Tibial nerve (tissue), 4 donors: ENCODE measurements at places on chromosomes 3 and 15. TPM values are rescaled to one million over a fixed set of nuclear protein-coding genes. Genes with fewer than 3 reads are reported as not detected.
A peak's percentile ranks its signal among the peaks of the same experiment; 100 is the strongest.

Gene ARNT2
- total RNA-seq = 5.1 TPM

Gene CACNA2D3
- 9.6 TPM for total RNA-seq

Gene ASTE1
- 7.3 TPM for total RNA-seq

Gene ERC2
- total RNA-seq = 0.98 TPM

DNA sequence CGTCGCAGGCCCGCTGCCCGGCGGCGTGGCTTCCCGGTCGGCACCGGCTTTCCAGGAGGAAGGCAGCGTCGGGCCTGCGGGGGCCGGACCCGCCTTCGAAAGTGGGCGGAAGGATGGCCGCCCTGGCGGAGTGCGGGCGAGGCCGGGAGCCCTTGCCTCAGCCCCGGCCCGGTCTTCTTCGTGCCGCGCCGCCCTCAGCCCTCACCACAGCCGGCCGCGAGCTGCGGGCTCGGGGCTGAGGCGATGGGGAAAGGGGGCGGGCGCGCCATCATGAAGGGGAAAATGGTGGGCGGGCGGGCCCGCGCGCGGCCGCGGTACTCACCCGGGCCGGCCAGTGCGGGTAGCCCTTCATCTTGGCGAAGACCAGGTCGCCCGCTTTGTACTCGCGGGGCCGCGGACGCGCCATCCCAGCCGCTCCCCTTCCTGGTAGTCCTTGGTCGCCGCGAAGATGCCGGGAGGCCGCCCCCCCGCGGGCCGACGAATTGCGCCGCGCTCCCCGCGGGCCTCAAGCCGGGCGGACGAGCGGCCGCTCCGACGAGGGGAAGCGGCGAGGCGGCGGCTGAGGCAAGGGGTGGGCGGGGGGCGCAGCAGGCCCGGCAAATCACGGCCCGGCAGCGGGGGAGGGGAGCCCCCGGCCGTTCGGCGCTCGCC is 489 bp downstream of the HDGFL3 start:
- H3K36me3 ChIP-seq = no peaks in the 10 kb centered on the region
- peak; percentile 31 for DNase-seq
- peak overlapping the region; percentile 87 for H3K27ac ChIP-seq
- no peaks in the 10 kb centered on the region for H3K27me3 ChIP-seq
- no peaks in the 10 kb centered on the region for H3K4me1 ChIP-seq

DNA sequence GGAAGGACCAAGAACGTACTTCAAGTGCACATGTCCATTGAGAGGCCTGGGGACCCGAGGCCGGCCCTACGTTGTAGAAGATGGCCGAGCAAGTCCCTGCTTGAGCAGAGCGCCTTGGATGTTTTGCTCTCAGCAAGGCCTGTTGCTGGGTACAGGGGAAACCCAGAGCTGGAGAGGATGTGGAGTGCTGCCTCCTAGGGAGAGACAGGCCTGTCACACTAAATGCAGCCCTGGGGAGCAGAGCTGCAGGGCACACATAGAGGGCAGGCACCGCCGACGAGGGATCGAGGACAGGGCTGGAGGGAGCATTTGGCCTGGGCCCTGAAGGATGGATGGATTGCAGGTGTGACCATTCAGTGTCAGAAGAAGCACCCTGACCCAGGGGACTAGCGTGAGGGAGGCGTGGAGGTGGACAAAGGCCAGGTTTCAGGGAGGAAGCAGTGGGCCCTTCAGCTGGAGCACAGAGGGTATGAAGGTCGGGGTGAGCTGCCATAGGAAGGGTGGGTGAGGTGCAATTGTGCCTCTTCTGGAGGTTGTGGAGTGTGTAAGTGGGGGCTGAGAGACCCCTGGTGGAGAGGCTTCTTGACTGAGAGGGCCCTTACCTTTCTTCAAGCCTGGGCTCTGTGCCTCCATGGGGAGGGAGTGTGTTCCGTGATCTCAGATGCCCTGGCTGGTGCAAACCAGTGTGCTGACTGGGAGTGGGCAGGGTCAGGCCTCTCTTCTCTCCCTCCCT is 142.4 kb downstream of the CHDH start:
- H3K27ac ChIP-seq = no peak overlapping the region
- H3K4me1 ChIP-seq = no peaks in the 10 kb centered on the region
- DNase-seq = no peak

DNA sequence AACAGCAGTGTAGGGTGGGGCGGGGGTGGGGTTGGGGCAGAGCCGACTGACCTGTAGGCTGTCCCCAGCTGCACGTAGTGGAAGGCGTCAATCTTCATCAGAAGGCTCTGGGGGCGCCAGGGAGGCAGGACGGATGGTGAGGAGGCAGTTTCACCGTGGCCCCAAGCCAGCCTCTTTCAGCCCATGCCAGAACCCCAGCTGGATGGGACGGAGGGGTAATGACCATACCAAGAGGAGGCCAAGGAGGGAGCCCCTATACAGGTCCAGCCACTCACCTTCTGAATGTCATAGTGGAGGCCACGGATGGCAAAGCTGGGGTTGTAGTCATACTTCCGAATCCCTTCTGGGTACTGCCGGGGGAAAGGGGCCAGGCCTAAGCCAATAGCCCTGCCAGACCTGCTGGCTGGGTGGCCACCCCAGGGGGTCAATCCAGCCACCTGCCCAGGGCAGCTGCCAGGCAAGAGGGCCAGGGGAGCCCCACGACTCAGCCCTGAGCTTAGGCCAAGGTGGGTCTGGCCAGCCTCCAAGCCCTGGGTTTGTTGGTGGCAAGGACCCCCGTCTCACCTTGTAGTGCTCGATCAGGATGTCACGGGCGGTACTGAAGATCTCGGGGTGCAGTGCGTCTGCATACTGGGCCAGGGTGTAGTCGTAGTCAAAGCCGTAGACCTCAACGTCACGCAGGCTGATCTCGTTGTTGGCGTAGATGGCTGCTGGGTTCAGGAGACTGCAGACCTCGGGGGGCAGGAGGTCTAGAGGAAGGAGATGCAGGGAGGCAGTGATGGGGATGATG is 4.9 kb downstream of the NT5DC2 start:
- DNase-seq = peak; percentile 12
- peaks cover 14% of the 10 kb centered on the region for H3K4me1 ChIP-seq
- H3K4me3 ChIP-seq = no peak overlapping the region
- no peak overlapping the region for H3K27ac ChIP-seq
- no peaks in the 10 kb centered on the region for H3K27me3 ChIP-seq

DNA sequence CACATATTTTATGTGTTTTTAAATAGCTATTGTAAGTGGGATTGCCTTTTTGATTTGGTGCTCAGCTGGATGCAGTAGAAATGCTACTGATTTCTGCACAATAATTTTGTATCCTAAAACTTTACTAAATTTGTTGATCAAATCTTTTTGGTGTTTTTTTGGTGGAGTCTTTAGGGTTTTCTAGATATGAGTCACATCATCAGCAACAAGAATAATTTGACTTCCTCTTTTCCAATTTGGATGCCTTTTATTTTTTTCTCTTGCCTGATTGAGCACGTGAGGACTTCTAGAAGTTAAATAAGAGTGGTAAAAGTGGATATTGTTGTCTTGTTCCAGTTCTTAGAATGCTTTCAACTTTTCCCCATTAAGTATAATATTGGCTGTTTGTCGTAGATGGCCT is 51.3 kb downstream of the TLNRD1 start:
- no peak overlapping the region for H3K4me3 ChIP-seq
- H3K27me3 ChIP-seq = no peaks in the 10 kb centered on the region
- no peaks in the 10 kb centered on the region for H3K36me3 ChIP-seq

DNA sequence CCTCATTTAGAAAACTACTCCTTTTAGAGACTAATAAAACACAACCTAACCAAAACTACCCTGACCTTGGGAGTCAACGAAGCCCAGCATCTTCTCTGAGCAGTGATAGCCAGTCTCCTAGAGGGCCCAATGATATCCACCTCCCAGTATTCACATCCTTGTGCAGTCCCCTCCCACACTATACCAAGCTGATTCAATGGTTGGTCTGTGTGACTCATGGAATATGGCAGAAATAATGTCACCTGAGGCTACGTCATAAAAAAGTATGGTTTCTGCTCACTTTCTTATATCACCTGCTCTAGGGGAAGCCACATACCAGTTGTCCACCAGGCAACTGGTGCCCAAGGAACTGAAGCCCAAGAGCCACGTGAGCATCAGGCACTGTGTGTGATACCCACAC is 21.4 kb upstream of the USF3 start:
- H3K27me3 ChIP-seq = no peaks in the 10 kb centered on the region
- no peak overlapping the region for H3K4me3 ChIP-seq
- DNase-seq = no peak
- no peak overlapping the region for H3K27ac ChIP-seq
- H3K36me3 ChIP-seq = peaks cover 45% of the 10 kb centered on the region

Gene CPLX3
- not detected for total RNA-seq

DNA sequence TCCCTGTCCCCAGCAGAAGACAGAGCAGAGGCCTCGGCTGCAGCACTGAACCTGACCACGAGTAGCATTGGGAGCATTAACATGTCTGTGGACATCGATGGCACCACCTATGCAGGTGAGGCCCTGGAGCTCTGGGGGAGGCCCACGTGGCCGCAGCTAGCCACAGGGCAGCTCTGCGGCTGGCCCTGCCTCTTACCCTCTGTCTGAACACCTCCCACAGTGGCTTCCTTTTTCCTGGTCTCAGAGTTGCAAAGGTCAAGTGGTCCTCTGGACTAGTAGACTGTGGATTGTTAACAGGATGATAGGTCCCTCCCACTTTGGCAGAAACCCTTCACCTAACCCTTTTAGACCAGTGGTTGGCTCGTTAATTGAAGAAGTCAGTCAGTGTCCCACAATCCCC is 22.5 kb upstream of the CLK3 start:
- H3K4me1 ChIP-seq = peaks cover 4% of the 10 kb centered on the region
- no peak overlapping the region for H3K27ac ChIP-seq
- no peak overlapping the region for H3K4me3 ChIP-seq

- H3K27ac ChIP-seq = no peak overlapping the region
- no peaks in the 10 kb centered on the region for H3K4me1 ChIP-seq
- no peak for DNase-seq
Measured at GRCh38 chr3:71138410-71138809, 445.1 kb downstream of the FOXP1 start.

DNA sequence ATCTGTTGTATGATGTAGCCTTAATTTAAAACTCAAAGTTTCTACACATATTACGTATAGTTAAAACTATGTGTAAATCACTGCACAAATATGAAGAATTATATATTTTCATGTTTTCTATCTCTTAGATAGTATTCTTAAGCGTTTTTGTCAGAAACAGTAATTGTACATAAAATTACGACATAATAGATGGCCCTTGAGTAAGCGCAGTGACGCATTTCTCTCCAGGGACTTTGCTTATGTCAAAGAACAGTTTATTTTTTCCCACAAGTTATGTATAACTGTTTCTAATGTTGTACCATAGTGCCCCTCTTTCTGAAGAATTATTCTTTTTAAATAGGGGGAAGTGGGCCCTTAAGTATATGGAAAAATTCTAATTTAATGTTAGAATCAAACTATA is 934.0 kb downstream of the VGLL3 start:
- no peak overlapping the region for H3K27ac ChIP-seq
- H3K4me1 ChIP-seq = no peaks in the 10 kb centered on the region
- H3K36me3 ChIP-seq = no peaks in the 10 kb centered on the region
- no peak for DNase-seq
- H3K4me3 ChIP-seq = no peak overlapping the region
- no peaks in the 10 kb centered on the region for H3K27me3 ChIP-seq

- no peaks in the 10 kb centered on the region for H3K4me1 ChIP-seq
- H3K27ac ChIP-seq = no peak overlapping the region
- H3K4me3 ChIP-seq = peak overlapping the region; percentile 30
- no peak for DNase-seq
- H3K36me3 ChIP-seq = no peaks in the 10 kb centered on the region
- H3K27me3 ChIP-seq = no peaks in the 10 kb centered on the region
Measured at GRCh38 chr3:168248383-168249204, 152.9 kb upstream of the GOLIM4 start.

Gene RLBP1
- not detected for total RNA-seq
